ENCODE measurements at places on chromosomes 7 and 10.

DNA sequence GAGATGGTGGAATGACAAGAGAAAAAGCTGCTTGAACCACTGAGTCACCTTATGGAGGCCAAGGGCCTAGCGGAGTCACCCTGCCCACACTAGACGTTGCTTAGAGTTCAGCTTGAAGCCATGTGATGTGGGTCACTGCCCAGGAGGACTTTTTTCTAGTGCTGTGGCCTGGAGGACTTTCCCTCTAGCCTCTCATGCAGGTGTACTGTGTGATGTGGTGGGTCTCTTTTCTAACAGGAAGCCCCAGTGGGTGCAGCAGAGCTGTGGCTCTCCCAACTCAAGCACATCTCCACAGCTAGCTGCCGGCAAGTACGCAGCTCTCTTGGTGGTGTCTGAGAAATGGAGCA lies 13.6 kb downstream of the POR start:
- no peak for DNase-seq

GRCh38 chr7:85294176-85294575 lies 107.3 kb upstream of the SEMA3D start:
- no peak for DNase-seq

DNA sequence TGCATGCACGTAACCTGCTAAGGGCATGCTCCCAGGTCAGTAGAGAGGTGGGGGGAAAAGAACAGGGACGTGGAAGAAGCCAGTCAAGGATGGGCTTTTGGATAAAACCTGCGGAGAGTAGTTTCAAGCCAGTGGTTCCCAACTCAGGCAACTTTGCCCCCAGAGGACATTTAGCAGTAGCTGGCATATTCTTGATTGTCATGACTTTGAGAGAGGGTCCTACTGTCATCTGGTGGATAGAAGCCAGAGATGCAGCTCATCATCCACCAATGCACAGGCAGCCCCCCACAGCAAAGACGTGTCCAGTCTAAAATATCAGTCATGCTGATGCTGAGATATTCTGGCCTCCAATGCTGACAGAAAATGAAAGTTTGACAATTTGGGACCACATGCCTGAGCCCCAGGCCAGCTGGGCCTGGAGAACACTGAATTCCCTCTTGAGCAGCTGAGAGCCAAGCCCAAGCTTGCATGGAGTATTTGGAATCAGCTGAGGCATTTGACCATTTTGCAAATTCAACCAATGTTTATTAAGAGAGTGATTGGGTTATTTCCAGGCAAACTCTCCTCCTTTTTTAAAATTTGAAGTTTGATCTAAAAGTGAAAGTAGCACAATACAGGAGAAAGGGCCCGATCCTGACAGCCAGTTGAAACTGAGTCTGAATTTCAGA lies 110.0 kb upstream of the C7orf33 start:
- no peak for DNase-seq

GRCh38 chr10:7696545-7696944 lies 6.6 kb upstream of the ITIH2 start:
- no peak for DNase-seq

DNA sequence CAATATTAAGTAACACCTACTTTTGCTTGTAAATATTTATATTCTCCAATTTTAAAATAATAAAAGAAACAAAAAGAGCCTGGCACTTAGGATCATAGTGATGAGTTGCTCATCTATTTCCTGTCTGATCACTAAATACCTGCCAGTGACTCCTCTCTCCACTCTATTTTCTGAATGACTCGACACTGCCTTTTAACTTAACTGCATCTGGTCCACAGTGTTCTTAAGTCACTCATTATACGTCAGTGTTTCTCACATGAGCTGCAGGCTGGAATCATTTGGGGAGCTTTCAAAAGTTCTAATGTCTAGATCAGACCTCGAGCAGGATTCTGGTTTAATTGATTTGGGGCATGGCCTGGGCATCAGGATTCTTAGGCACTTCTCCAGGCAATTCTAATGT lies 78.0 kb upstream of the AGBL3 start:
- no peak for DNase-seq
